ENCODE measurements at places on chromosomes 16 and 17. TPM values are rescaled to one million over a fixed set of nuclear protein-coding genes. Genes with fewer than 3 reads are reported as not detected.

- DNase-seq: no peak
Observed at GRCh38 chr16:16017812-16018211, 68.4 kb downstream of the ABCC1 start.

KRT20 gene
- 0.83 TPM for total RNA-seq

GGNBP2 gene
- total RNA-seq: 93.0 TPM

- no peak for DNase-seq
Observed at GRCh38 chr17:50833510-50834428, 1.6 kb upstream of the WFIKKN2 start.

GRCh38 chr16:946048-946395 lies 24.8 kb downstream of the LMF1 start:
- no peak for DNase-seq

DNA sequence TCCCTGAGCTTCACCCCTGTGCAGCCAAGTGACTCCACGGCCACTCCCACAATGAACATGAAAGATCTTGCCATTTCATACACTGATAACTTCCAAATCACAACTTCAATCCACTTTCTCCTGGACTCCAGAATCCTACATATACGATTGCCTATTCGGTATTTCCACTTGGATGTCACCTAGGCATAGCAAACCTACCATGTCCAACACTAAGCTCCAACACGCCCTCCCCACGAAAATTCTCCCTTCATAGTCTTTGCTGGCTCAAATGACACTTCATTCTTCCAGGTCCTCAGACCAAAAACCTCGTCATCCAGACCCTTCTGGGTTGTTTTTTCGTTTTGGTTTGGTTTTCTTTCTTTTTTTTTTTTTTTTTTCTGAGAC lies 1.9 kb downstream of the GLTPD2 start:
- no peak for DNase-seq

DNA sequence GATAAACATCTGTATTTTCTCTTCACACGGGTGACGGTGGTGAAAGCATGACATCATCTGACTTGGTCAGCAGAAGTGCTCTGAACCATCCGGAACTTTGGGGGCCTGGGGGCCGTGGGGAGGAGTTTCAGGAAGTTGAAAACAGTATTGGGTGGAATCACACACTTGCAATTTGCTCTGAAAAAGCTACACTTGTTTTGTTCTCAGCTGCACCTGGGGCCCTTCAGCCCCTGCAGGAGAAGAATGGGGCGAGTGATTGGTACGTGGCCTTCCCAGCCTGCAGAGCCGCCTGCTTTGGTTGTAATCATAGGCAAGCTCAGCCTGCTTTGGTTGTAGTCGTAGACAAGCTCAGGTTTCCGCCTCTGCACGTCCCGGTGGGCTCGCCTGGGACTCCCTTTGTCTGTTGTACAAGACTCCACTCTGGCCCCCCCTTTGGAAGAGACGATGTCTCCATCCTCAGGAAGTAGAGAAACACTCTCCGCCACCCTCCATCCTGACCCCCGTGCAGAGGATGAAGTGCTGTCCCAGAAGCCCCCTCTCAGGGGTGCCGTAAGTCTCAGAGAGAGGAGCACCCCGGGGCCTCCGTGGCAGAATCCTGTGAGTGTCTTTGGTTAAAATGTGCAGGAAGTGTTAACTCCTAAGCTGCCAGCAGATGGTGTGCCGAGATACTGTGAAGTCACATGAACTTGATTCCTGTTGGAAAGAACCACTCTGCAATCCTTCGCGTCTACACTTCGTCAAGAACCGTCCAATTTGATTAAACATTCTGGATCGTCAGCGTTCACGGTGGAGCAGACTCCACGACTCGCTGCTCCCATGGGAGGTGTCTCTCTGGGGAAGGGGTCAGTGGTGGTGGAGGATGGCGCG lies 5.4 kb downstream of the BANP start:
- no peak for DNase-seq

DNA sequence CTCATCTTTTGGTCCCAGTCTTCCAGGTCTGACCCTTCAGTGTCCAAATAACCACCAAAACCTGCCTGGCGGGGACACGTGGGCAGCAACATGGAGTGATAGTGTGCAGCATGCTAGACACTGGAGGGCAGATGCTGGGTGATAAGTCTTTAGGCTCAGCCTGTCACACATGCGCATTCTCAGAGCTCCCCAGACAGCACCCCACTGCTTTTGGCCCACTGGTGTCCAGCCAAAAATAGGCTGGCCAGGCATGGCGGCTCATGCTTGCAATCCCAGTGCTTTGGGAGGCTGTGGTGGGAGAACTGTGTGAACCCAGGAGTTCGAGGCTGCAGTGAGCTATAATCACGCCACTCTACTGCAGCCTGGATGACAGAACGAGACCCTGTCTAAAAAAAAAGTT lies 12.3 kb downstream of the GINS2 start:
- DNase-seq: no peak

GRCh38 chr16:78664811-78665772 lies 565.6 kb downstream of the WWOX start:
- no peak for DNase-seq

DNA sequence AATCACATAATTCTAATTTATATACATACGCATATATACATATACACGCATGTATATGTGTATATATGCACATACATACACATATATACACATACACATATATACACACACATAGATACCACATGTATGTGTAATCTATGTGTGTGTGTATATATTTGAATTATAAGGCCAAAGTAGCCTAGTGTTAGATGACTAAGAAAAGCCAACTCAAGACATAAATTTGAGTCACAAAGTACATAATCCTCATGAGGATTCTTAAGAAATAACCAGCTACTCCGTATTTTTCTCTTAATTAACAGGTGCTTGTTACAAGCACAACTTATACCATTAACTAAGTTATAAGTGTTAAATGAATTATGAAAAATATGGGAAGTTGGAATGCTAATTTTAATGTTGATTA lies 84.9 kb downstream of the CACNG1 start:
- no peak for DNase-seq

Measured in uterus (tissue), 4 donors.